Activated T-cell treated with anti-CD3 and anti-CD28 coated beads, Interleukin-2, amount 50 U/mL, for 72 hours (primary cell): ENCODE measurements at places on chromosomes 11 and 22. TPM values are rescaled to one million over a fixed set of nuclear protein-coding genes. Genes with fewer than 3 reads are reported as not detected.

- H3K27ac ChIP-seq = no peak overlapping the region
- H3K4me3 ChIP-seq = no peak overlapping the region
- H3K27me3 ChIP-seq = no peaks in the 10 kb centered on the region
- no peaks in the 10 kb centered on the region for H3K36me3 ChIP-seq
- no peaks in the 10 kb centered on the region for H3K4me1 ChIP-seq
Measured at GRCh38 chr11:68354148-68354872, 41.9 kb downstream of the LRP5 start.

Gene SLC35E4
- total RNA-seq = 6.6 TPM

- no peak overlapping the region for H3K27ac ChIP-seq
- no peaks in the 10 kb centered on the region for H3K36me3 ChIP-seq
- no peaks in the 10 kb centered on the region for H3K4me1 ChIP-seq
- peaks cover 27% of the 10 kb centered on the region for H3K27me3 ChIP-seq
- no peak for DNase-seq
Measured at GRCh38 chr11:12787847-12788246, 113.6 kb downstream of the TEAD1 start.

DNA sequence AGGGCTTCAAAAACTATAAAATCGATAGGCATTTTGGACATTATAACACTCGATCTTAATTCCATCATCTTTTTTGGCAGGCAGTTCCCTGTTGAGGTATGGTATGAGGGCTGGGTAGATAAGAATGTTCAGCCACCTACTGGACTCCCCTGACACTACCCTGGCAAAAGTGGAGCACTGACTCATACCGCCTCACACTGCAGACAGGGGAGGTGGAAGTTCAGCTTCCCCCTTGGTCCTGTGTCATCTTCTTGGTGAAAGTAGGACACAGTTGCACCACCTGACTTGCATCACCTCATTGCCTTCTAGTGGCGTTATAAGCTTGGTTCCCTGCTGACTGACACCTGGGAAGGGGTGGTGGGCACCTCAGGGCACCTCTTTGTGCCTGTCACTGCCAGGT is 30.4 kb downstream of the PAAF1 start:
- peak; percentile 11 for DNase-seq
- H3K4me3 ChIP-seq = no peak overlapping the region
- H3K4me1 ChIP-seq = no peaks in the 10 kb centered on the region
- H3K36me3 ChIP-seq = peaks cover 2% of the 10 kb centered on the region
- no peak overlapping the region for H3K27ac ChIP-seq
- no peaks in the 10 kb centered on the region for H3K27me3 ChIP-seq

DNA sequence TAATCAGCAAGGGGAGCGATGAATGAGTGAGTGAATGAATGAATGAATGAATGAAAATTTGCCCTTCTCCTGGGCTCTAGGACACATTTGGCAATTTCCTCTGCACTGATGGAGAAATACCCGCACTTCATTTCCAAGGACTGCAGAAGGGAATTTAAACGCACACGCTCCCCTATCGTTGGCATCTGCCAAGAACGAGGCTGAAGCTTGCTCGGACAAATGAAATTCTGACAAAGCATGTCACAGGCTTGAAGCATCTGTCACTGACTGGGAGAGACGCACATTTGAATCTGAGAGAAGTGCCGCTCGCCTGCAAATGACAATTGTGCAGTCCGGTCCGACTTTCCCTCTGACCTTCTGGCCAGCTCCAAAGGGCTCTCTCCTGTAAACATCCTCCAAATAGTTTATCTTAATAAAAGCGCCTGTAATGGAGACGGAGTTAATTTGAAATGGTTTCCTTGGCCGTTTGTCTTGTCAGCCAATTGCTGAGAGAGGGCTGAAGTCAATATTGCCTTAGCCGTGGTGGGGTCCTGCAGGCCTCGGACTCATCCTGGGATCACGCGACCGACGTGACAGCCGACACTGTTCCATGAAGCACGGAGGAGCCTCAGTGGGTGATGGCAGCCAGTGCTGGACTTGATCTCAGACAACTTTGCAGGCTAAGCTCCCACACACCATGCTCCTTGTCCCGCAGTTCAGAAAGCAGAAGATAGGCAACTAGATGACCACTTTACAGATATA is 260.7 kb downstream of the MN1 start:
- no peak overlapping the region for H3K4me3 ChIP-seq
- no peaks in the 10 kb centered on the region for H3K36me3 ChIP-seq
- H3K27me3 ChIP-seq = peaks cover 5% of the 10 kb centered on the region

GRCh38 chr11:117977029-117977428 is 9.2 kb upstream of the IL10RA start:
- peak overlapping the region; percentile 81 for H3K4me3 ChIP-seq
- no peaks in the 10 kb centered on the region for H3K27me3 ChIP-seq
- peak overlapping the region; percentile 47 for H3K27ac ChIP-seq
- no peak for DNase-seq
- H3K4me1 ChIP-seq = peaks cover 88% of the 10 kb centered on the region

DNA sequence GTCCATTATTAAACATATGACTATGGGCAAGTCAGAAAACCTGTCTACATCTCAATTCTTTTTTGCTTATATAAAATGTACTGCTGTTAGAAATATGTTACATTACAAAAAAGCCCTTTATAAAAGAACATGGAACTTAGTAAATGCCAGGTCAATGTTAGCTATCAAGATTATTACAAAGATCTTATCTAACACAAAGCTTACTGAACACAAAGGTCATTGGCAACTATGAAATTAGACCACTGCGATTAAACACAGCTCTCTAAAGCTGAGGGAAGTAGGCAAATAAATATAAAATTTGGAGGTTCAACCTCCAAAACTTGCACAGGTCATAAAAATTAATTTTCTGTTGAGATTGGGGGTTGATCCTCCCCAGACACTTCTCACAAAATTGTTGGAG is 692.8 kb upstream of the CCDC90B start:
- H3K27me3 ChIP-seq = no peaks in the 10 kb centered on the region
- H3K4me3 ChIP-seq = no peak overlapping the region
- DNase-seq = no peak

GRCh38 chr11:126655807-126656128 is 300.3 kb downstream of the ST3GAL4 start:
- no peaks in the 10 kb centered on the region for H3K36me3 ChIP-seq
- no peaks in the 10 kb centered on the region for H3K4me1 ChIP-seq
- no peak overlapping the region for H3K4me3 ChIP-seq
- H3K27ac ChIP-seq = no peak overlapping the region
- H3K27me3 ChIP-seq = no peaks in the 10 kb centered on the region

Gene FJX1
- 0.46 TPM for total RNA-seq

Gene OR8K3
- total RNA-seq = not detected
